Fibroblast of skin of left biceps (primary cell): ENCODE measurements at places on chromosomes 3 and 15.

DNA sequence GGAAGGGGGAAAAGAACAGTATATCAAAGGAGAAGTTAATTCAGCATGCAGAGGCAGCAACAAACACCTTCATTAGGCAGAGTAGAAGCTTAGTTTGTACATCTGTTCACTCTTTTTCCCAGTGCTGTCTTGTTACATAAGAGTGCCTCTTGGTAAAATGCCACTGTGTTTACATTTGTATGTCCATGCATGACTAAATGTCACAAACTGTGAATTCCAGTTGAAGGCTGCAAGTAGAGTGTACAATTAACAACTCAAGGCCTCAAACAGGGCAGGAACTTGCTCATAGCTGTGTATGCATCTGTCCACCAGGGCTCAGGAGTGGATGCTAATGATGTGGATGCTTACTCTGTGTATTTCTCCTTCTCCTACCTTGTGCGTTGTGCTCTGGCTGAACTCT lies 214.2 kb upstream of the TPM1 start:
- DNase-seq, result no peak

DNA sequence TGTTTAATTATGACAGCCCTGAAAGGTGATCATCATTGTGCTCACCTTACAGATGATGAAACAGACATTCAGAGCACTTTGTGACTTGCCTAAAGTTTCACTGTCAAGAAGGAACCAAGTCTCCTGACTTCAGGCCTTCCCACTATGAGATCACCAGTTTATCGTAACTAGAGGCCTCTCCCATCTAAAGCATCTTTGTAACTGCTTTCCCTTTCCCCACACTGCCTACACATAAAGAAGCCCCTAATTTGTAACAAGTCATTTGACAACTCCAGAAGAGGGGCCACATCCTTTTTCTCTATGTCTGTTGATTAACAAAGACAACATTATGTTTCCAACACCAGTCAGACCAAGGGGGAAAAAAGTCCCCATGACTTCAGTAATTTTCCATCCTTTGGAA lies 1.1 kb downstream of the KLHL6 start:
- DNase-seq, result no peak

DNA sequence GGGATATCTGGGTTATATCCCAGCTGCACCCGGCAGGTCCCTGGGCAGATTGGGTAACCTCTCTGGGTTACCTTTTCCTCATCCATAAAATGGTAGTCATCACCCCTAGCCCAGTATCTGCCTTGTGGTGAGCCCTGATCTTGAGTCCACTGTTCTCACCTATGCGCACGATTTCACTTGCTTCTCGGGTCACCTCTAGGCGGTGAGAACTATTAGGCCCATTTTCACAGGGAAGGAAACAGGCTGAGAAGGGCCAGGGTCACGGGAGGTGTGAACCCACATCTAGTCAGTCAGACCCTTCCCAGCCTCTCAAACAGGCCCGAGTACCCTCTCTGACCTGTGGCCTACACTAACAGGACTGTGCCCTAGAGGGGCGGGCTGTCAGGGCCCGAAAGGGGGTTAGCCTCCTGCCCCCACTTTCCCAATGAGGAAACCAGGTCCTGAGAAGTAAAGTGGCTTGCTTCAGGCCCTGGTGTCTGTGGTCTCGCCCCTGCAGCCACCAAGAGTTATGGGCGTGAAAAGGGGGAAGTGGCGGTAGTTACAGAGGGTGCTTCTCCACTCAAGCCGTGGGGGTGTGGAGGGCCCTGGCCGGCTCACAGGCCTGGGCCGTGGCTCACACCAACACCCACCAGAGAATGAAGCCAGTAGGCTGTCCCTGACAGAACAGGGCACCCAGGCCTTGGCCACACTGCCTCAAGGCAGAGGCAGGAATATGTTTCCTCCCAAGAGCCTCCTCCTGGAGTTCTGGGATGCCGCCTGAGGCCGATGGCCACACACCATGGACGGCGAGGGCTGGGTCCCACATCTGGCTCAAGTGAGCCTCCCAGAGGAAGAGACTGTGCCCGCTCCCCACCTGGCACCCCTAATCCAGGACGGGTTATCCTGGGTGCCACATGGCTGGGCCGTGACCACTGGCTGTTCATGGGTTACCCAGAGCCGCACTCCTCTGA lies 19.5 kb downstream of the PSTPIP1 start:
- no peak for DNase-seq

DNA sequence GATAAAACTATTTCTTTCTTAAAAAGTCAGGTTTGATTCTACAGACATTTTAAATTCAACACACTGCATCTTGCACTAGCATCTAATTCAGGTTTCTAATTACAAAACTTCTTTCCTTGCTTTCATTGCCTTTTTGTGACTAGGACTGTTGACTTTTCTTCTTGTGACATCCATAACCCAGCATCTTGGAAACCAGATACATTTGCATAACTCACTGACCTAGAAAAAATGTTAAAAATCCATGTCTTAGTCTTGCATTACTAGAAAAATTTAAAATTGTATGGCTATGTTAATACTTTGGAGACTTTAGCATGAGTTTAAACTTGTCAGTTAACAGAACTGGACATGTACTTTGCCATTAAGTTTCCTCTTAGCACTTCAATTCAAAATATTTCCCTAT lies 72.7 kb downstream of the DTWD1 start:
- DNase-seq, result no peak

GRCh38 chr3:142273501-142273900 lies 48.1 kb upstream of the GK5 start:
- no peak for DNase-seq

GRCh38 chr3:46110701-46111493 lies 83.6 kb upstream of the XCR1 start:
- DNase-seq, result no peak

GRCh38 chr15:63232943-63233342 lies 43.5 kb downstream of the RAB8B start:
- no peak for DNase-seq

DNA sequence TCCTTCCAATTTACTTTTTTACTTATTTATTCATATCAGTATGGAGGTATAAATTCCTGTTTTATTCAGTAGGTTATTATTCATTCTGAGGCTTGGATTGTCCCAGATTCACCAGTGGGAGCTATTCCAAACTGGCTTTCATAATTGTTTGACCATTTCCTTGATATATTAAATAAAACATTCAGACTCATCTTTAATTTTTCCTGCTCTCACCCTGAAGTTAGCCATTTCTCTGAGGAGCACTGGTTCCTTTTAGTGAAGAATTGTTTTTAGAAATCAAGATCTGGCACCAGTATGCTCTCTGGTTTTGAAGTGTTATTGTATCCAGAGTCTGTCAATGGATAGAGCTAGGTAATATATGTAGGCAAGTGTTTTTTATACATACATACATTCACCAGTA lies 66.9 kb upstream of the DCBLD2 start:
- no peak for DNase-seq

- no peak for DNase-seq
Measured at GRCh38 chr3:80215191-80215590, 447.4 kb upstream of the ROBO1 start.

GRCh38 chr15:43360821-43361220 lies 10.0 kb downstream of the ZSCAN29 start:
- no peak for DNase-seq

- DNase-seq, result no peak
Measured at GRCh38 chr3:41175365-41175764, 23.9 kb upstream of the CTNNB1 start.

DNA sequence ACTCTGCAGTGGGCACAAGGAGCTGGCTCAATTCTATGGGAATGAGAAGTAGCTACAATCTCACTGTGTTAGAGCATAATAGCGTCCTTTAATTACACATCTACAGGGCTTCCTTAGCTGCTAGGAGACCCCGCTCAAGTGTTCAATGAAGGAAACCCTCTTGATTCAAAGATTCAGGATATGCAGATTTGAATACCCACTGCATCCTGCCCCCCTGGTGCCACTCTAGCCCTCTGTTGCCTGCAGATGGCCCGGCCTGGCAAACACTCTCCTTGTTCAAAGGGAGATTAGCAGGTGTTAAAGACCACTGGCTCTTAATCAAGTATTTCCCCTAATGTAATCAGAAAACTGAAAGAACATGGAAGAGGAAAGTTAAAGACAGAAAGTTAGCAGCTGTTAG lies 356.6 kb downstream of the VGLL3 start:
- DNase-seq, result no peak

- DNase-seq, result no peak
Measured at GRCh38 chr3:45026957-45027356, 854 bp downstream of the CLEC3B start.

DNA sequence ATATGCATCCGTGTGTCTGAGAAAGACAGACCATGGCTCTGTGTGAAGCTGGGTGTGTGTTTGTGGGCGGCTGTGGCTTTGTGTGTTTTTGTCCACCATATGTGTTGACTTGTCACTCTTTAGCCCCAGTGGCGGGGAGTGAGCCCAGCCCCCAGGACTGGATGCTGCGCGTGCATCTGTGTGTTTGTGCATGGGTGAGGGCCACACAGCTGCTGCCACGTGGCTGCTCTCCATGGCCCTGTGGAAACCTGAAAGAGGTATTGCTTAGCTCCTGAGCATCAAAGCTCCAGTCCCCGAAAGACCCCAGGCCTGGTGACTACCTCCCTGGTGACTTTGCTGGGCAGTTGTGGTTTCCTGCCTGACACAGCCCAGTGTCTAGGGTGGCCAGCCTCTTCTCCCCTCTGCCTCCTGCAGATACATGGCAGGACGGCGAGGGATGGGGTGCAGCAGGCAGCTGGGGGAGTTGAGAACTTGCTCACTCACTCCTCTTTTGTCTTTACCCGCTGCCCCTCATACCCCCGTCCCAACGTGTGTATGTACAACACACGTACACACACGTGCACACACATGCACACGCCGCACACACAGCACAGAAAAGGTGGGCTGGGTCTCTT lies 6.5 kb downstream of the EPHB3 start:
- DNase-seq, result no peak

- no peak for DNase-seq
Measured at GRCh38 chr3:52124126-52124525, 30.1 kb downstream of the POC1A start.

GRCh38 chr3:197168606-197169005 lies 129.8 kb downstream of the DLG1 start:
- peak; percentile 30 for DNase-seq

- no peak for DNase-seq
Measured at GRCh38 chr3:176916777-176917176, 280.5 kb downstream of the TBL1XR1 start.

GRCh38 chr3:111732252-111732879 lies 126.7 kb upstream of the PHLDB2 start:
- no peak for DNase-seq

DNA sequence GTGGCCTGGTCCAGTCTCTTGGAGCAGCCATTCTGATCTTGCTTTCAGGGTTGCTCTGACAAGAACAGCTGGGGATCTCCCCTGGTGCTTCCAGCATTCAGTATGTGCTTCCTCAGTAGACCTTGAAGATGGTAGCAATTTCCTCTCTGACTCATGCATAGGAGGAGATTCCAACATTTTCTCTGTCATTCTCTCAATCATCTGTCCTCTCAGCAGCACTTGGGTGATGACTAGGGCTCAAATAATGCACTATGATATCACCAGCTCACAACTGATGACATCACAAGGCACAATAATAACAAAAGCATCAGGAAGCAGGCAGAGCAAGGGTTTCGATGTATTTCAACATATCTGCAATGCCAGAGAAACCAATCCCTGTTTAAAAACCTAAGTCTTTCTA lies 52.7 kb downstream of the NFKBIZ start:
- peak; percentile 87 for DNase-seq

DNA sequence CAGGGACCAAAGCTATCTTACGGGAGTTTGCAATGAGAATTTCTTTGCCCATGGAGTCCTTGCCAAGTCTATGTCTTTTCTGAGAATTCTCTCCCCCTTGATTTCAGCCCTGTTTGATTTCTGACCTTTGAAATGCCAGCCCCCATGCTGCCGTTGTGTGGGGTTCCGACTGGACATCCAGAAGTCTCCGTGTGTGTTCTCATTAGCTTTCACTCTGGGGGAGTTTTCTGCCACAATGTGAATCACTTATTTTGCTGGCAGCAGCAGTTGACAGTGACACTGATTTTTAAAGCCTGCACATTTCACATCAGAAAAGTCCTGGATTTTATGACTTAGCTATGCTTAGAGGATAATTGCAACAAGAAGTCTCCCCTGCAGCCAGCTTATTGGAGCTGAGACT lies 98.4 kb upstream of the CTDSPL start:
- DNase-seq, result no peak

DNA sequence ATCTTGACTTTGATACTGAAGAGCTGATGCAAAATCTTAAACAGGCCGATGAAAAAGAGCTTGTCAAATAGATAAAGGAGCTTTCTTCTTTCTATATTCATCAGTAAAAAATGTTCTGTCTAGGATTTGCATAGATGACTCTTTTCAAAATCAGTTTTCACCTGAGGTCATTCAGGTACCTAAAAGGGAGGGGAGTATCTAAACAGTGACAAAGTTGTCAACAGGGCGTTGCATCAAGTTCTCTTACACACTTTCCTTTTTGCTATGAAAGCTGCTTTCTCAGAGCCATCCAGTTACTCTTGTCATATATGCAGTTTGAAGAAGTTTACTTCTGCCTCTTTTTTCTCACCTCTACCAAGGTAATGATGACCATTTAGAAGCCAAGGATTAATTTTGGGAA lies 60.0 kb downstream of the AKAP13 start:
- no peak for DNase-seq

DNA sequence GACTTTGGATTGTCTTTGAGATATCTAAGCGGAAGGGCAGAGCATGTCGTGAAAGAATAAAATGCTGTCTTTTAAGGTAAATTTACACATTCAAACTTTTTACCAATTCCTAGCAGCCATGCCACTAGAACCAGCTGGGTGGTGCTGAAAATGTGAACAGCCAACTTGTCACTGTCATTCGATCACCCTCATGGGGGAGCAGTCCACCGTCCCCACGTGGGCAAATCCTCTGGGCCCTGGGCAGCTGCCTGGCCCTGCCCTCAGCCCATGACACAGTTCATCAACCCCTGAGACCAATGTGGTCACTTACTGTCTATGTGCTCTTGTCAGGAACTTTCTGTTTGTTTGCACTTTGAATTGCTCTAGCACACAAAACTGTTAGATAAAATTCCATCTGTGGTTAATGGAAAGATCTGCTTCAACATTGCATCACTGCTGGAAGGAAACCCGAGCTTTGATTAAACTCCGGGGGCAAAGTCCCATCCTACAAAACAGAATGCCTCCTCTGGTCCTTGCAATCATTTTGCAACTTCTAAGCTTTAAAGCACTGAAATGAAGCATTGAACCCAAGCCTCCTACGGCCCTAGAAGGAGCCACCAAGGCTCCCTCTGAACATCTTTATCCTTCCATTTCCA lies 50.1 kb downstream of the PCSK6 start:
- DNase-seq, result no peak
